ENCODE measurements at places on chromosomes 5 and 9.
A peak's percentile ranks its signal among the peaks of the same experiment; 100 is the strongest.

- DNase-seq: peak; percentile 37
These were observed 266.9 kb downstream of the ARHGAP26 start for GRCh38 chr5:143037071-143037470.

DNA sequence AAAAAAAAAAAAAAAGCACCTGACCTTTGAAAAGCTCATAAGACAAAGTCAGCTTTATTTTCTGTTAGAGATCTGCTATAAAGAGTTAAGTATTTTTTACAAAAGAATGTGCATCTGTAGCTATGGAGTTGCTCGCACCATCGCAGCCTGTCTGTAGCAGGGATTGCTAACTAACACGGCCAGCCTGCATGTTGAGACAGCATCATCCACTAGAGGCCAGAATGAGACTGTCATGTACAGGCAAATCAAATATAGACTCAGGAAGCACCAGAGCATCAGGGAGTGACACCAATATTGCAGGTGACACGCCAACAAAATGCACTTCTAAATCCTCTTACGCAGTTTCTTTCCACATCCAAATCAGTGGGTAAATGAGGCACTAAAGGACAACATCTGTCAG, 136.3 kb upstream of the RASEF start:
- DNase-seq: peak; percentile 60

GRCh38 chr9:90074316-90074962, 469.6 kb downstream of the GADD45G start:
- DNase-seq: no peak

DNA sequence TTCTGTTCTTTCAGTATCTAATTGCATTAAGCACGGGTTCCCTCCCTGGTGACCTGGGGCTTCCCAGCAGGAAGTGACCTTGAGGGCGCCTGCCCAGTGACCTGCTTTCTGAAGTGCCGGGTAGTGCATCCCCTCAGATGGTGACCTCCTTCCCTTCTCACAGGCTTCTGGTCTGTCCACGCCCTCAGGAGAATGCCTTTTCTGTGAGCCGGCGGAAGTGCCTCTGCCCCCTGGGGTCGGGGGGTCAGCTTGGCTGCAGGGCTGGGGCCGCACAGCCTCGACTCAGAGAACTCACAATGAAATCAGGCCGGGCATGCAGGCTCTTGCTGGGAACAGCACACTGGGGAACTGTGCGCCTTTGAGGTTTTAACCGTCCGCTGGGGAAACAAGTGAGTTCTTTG, 124.5 kb upstream of the PHYKPL start:
- DNase-seq: no peak

- no peak for DNase-seq
These were observed 92.4 kb upstream of the LIFR start for GRCh38 chr5:38648703-38649291.

DNA sequence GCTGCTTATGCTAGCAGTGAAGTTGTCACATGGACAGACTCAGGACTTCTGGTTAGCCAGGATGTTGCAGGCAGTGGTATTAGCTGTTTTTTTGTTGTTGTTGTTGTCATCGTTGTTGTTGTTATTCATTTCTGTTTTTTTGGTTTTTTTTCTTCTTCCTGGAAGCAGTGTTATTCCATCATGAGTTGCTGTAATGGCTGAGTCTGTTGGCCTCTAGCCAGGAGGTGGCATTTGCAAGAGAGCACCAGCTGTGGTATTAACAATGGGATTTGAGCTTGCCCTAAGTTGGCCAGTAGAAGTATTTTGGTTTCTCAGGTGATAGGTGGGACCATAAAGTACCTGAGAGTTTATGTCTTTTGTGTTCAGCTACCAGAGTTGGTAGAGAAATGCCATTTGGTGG, 561.1 kb downstream of the KCTD16 start:
- no peak for DNase-seq

- no peak for DNase-seq
These were observed 5.8 kb upstream of the SLC26A2 start for GRCh38 chr5:149954798-149955197.

DNA sequence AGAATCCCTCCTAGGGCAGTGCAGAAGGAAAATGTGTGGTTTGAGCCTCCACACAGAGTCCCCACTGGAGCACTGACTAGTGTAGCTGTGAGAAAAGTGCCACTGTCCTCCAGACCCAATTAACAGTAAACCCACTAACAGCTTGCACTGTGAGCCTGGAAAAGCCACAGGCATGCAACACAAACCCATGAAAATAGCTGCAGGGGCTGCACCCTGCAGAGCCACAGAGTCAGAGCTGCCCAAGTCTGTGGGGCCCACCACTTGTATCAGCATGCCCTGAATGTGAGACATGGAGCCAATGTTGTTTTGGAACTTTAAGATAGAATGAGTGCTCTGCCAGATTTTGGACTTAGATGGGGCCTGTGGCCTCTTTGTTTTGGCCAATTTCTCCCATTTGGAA, 119.8 kb upstream of the CDH9 start:
- no peak for DNase-seq

DNA sequence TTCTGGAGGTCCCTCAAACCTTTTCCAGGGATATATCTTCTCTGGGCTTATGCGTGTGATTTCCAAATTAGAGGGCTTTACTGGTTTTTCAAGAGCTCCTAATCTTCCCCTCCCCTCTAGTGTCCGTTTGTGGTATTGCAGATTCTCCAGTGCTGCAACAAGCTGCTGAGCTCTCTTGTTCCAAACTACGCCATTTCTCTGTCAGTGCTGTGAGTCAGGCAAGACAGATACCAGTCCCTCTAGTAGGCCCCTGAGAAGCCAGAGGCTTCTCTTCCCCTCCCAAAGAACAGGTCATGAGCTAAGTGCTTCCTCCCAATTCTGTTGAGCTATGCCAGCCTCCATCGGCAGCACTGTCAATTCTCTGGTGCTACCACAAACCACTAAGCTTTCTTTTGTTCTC, 149.5 kb downstream of the FANCC start:
- peak; percentile 81 for DNase-seq

DNA sequence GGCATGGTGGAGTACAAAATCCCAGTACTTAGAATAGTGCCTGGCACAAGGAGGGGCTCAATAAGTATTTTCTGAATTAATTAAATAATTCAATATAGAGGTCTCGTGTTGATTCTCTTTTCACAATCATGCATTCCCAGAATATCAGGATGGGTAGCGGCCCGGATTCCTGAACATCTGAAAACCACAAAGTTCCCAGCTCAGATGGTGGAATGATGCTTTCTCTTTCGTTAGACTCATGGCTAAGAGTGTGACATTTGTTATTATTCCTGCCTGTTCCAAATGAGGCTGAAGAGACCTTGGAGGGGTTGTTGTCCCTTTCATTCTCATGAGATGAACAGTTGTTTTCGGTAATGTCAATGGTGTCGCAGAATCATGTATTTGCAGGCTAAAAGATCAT, 95.4 kb upstream of the LIFR start:
- DNase-seq: no peak

DNA sequence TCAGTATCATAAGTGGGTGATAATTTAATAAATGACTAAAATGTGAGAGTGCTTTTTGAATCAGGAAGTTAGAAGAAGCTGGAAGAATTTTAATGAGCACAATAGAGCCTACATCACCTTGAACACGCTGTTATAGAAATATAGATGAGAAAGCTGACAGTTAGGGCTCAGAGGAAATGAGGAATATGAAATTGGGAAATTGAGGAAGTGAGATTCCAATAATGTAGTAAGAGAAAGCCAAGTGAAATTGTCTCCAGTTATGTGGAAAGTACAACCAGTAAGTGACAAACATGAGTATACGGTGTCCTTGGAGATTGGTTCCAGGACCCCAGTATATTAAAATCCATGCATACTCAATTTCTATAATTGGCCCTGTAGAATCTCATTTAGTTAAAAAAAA, 235.9 kb upstream of the FAM174A start:
- DNase-seq: no peak

- no peak for DNase-seq
These were observed 128.7 kb downstream of the TRIM32 start for GRCh38 chr9:116815835-116816234.

All from WERI-Rb-1 (cell line).